SK-N-MC (cell line): ENCODE measurements at places on chromosomes 6 and 20.

DNA sequence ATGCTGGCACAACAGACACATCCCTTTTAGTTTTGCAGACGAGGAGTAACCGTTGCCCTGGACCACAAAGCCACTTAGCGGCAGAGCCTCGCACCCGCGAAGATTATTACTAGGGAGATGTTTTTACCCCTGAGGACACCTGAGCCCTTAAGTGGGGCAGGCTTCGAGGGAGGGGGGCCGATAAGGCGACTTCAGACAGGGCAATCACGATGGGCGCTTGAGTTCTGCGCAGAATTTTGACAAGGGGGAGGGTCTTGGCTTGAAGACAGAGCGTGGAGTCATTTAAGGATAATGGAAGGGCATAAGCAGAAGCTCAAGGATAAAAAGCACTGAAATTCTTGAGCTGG is 650 bp upstream of the TTK start:
- DNase-seq: no peak

DNA sequence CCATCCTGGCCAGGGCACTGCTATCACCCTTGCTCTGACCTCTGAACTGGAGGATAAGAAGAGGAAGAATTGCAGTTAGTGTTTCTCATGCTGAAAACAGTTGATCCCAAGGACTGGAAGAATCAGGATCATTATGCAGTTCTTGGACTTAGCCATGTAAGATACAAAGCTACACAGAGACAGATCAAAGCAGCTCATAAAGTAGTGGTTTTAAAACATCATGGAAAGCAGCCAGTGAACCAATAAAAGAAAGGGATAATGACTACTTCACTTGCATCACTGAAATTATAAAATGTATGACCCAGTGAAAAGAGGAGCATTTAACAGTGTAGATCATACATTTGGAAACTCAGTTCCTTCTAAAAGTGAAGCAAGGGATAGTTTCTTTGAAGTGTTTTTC is 47.7 kb downstream of the DNAH8 start:
- DNase-seq: no peak

GRCh38 chr6:11404081-11404480 is 133.5 kb upstream of the TMEM170B start:
- no peak for DNase-seq

DNA sequence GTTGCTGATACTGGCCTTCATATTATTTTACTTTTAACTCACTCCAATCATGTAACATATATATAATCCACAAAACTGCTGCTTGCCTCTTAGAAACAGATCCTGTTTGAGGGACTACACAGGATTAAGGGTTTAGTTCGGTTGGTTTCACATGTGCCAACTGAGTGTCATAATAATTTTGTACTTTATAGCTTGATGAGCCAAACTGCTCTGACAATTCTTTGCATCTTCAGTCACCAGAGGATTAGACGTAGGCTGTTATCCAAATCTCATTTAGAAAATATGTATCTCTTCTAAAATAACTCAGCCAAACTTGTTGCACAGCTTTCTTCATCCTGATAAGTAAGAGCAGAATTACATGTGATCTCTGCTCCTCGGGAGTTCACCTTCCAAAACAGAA is 643.6 kb upstream of the PTCHD4 start:
- DNase-seq: no peak

DNA sequence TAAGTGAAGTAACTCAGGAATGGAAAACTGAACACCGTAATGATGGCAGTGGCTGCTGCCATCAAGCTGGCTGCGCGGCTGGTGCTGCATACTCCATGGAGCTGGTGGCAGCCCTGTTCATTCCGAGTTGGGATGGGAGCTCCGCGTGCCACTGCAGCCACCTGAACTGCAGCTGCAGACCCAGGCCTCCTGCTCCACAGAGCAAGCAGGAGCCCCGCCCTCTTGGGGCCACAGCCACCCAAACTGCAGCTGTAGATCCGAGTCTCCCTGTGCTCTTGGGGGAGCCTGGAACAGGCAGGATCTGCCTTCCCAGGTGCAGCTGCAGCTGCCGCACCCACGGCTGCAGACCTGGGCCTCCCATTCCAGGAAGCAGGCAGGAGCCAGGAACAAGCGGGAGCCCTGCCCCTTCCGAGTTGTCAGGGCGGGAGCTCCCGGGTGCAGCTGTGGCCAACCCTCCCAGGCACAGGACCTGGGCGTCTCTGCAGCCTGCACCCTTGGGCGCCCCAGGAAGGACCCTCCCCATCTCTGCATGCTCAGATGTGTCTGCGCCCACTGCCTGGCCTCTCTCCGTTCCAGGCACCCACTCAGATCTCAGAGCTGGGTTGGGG is 120.2 kb downstream of the GMPR start:
- no peak for DNase-seq

DNA sequence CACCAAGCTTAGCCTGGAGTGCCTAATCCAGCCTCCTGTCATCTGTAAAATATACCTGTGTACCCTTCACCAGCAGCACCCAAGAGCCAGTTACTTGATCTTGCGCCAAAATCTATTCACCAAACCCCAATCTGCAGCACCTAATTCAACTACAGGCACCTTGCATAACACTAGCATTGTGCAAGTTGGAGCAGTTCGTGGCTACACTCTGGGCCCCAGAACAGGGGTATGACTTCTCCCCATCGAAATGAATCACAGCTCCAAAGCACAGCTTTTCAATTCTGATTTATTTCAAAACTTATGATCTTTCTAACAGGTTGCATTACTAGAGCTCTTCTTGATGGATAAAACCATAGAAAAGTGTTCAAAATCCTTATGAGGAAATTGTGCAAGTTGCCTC is 100.4 kb upstream of the TCF21 start:
- DNase-seq: no peak

- DNase-seq: peak; percentile 34
Measured at GRCh38 chr6:102417368-102417998, 1024.0 kb downstream of the GRIK2 start.

- DNase-seq: no peak
Measured at GRCh38 chr20:59676851-59677182, 72.5 kb downstream of the PHACTR3 start.

DNA sequence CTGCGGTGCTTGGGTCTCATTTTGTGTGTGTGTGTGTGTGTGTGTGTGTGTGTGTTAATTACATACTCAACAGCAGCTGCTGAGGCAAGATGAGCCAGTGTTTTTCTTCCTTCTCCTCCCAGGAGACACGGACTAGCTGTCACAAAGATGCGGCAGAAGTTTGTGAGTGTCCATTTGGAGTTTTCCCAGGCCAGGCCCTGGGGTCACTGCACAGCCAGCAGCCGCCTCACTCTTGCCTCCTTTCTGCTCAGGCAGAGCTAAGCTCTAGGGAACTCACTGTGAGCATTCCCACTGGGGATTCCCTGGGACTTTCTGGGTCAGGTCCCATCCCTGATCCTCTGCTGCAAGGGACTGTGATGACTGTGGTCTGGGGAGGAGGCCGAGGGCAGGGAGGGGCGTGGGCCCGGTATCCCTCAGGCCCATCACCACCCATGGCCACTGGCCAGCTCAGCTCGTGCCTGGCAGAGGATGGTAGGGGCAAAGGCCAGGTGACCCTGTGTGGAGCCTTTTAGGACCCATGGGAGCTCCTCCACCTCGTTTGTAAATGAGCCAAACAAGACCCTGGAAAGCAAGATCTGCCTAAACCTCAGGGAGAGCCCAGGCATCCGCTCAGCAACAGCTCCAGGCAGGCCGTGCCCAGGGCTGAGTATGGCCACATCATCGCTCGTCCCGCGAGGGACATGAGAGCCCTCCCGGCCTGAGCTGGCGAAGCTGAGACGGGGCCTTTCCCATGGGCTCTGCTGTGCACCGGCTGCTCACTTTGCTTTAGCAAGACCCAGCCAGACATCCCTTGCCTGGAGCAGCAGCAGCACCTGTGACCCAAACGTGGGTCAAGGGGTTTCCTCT is 102.0 kb downstream of the PSMB1 start:
- no peak for DNase-seq

GRCh38 chr6:101069191-101069795 is 188.2 kb upstream of the ASCC3 start:
- DNase-seq: no peak

DNA sequence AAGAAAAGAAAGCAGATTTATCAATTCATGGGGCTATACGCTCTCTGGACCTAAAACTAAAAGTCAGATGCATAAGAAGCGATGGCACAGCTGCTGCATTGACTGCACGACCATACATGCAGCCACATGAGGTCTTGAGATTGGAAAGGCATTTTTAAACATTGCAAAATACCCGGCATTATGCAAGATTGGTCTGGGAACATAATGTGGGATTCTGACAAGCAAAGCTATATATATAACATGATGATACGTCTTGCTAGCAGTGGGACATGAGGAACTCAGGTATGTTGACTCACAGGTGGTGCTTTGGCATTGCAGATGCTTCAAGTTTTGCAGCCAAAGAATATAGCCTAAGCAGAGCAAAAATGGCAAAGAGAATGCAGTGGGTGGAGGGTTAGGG is 55.1 kb downstream of the SAMD3 start:
- no peak for DNase-seq

DNA sequence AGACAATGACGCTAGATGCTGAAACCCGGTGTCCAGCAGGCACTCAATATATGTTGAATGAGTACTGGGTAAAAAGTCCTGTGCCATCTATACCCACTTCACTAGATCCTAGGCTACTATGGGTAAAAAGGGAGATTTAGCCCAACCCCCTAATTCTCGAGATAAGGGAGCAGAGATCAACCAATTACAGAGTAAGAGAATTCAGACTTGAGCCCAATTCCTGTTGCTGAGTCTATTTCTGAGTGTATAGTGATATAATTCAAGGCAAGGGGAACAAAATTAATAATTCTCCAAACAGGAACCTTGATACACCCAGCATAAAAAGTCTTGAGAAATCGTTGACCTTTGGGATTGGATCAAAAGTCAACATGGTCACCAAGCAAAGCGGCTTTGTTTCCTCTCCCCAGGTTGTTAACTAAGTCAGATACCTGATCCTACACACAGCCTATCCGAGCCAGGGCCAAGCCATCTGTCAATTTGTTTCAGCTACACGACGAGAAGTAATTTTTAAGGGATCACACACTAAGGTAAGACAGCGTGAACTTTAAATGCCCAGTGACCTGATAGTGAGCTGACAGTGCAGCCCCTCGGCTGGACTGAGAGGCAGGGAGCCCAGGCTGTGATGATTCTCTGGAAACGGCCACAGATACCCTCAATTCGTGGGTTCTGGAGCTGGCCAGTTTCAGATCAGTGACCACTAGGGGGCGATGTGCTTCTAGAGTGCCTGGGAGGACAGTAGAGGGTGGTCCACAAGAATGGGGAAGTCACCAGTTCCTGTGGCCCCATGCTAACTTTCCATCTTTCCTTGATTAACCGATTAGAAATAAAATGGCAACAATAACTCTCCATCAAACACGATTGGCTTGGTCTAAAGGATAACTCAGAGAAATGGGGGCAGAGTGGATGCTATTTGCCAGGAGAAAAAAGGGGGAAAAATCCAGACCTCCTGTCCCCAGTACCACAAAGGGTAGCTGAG is 46.2 kb downstream of the SLC22A23 start:
- DNase-seq: no peak

DNA sequence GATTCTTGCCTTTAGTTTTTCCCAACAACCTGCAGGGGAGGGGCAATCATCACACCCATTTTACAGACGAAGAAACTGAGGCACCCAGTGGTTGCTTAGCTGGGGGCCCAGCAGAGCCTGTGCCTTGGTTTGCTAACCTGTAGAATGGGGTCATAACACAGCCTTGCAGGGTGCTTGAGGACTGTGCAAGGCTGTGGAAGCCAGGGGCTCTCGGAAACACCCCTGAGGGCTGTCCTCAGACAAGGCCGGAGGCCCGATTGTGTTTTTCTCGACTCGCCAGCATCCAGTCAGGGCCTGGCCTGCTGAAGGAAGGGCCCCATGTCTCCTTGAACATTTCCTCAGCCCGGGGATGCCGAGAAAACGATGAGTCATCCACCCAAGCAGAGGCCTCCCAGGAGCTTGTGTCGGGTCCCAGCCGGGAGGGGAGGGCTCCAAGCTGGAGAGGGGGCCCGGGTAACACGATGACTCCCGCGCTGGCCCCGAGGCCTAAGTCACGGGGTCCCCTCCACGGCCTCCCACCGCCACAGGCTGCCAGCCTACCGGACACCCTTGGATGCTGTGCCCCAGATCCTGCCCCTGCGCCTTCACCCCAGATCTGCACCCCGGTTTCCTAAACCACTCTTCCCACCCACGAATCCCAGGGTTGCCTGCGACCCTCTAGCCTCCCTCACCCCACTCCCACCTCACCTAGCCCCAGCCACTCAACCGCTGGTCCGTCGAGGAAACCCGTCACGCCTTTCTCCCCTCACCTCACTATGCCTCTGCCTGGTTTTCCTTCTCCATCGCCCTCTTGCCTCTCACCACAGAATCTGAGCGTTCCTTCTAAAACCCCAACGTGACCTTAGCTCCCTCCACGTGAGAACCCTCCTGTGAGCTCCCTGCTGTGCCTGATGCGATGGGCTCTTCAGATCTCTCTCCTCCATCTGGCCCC is 10.6 kb downstream of the NOL4L start:
- DNase-seq: no peak

GRCh38 chr20:46013829-46014516 is 5.3 kb downstream of the MMP9 start:
- DNase-seq: no peak

DNA sequence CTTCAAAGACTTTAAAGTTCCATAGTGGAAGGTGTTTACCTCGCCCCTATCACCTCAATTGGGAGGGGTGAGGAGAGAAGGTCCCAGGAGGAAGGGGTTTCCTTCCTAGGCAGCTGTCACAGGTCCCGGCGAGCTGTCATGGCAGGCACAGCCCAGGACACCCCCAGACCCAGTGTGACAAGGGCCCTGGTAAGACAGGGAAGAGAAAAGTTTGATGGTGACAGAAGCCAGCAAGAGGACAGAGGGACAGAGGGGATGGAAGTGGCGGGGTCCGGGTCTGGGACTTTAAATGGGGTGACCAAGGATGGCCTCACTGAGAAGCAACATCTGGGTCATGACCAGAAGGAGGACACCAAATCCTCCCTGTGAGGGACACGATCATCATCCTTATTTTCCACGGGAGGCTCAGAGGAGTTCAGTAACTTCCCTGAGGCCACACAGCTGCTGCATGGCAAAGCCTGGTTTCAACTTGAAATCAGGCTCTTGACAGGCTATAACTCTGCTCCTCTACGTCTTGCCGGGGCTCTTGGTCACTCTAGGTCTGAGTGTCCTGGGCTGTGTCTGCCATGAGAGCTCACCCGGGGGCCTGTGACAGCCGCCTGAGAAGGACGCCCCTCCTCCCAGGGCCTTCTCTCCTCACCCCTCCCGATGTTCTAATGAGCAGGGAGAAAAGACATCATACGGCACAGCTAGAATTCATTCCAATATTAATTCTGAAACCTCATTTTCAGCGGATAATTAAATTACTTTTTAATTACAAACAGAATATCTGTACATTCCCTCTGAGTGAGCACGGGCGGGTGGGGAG is 222.2 kb downstream of the PREX1 start:
- DNase-seq: no peak

- DNase-seq: no peak
Measured at GRCh38 chr6:161673026-161673425, 399.2 kb upstream of the AGPAT4 start.

DNA sequence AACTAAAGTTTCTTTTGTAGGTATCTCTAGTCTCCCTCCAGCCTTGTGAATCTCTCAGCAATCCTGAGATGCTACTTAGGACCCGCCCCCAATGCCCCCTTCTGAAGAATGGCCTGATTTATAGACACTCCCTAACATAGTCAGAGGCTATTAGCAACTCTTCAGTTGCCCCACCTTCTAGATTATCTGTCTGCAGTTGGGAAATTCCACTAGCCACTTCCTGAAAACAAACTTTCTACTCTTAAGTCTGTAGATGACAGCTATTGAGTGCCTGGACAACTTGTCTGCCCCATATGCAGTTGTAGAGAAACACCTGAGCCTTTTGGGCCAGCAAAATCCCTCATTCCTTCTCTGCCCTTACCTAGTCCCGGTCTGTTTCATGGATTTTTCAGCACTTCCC is 188.2 kb upstream of the PREP start:
- no peak for DNase-seq
